Stimulated activated CD4-positive, alpha-beta T cell treated with anti-CD3 and anti-CD28 coated beads, TNF-alpha, amount 100 ng/mL, for 1 hour (primary cell): ENCODE measurements at places on chromosomes 1 and 21.

GRCh38 chr21:44994047-44994694, 54.3 kb downstream of the SLX9 start:
- DNase-seq, result no peak

DNA sequence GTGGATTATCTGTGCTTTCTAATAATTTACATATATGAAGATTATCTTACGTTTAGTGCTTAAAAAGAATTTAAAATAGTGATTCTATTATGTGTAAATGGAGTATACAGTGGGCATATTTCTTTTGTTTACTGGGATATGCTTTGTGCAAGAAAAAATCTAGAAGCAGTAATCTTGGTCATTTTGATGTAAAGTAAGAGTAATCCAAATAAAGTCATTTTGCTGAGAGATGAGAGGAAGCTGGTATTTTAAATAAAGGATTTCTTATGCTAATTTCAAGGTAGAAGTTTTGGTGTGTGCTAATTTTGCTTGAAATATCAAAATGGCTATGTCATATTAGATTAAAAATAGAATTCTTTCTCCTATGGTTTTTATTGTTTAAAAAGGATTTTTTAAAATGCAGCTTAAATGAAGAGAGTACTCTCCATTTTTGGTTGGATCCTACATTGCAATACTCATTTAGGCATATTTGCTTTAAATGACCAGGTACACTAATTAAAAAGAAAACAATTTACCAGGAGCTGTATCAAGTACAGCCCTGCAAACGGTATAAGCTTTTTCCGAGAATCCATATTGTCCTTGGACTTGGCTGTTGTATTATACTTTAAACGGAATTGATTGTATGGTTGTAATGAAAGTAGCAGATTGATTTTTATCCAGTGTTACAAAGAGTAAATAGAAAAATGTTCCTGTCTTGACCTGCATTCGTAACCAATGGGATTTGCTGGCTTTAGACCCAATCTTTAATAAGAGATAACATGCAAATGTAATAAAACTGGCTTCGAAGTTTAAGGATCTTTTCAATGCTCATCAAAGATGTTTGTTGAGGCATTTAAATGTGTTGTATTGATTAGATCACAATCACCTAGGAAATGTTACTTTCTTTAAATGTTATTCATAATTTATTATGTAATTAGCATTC, 574.7 kb downstream of the USP25 start:
- no peak for DNase-seq

GRCh38 chr1:87644579-87645190, 316.0 kb downstream of the LMO4 start:
- DNase-seq, result no peak

GRCh38 chr1:168887381-168887780, 158.4 kb upstream of the DPT start:
- DNase-seq, result no peak
